ENCODE measurements at places on chromosomes 6 and 20. TPM values are rescaled to one million over a fixed set of nuclear protein-coding genes. Genes with fewer than 3 reads are reported as not detected.

CCN5 gene
- total RNA-seq, result not detected

KHDC3L gene
- not detected for total RNA-seq

FAM209B gene
- not detected for total RNA-seq

CLPSL2 gene
- not detected for total RNA-seq

SLC22A1 gene
- not detected for total RNA-seq

NKX2-2 gene
- not detected for total RNA-seq

PPP1R14C gene
- total RNA-seq, result 3.0 TPM
